ENCODE measurements at places on chromosomes 11 and 22.

DNA sequence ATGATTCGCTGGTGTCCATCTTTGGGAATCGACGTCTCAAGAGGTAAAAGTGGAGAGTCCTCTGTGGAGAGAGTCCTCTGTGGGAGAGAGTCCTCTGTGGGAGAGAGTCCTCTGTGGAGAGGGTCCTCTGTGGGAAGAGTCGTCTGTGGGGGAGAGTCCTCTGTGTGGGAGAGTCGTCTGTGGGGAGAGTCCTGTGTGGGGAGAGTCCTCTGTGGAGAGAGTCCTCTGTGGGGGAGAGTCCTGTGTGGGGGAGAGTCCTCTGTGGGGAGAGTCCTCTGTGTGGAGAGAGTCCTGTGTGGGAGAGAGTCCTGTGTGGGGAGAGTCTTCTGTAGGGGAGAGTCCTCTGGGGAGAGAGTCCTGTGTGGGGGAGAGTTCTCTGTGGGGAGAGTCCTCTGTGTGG is 3.1 kb downstream of the PRDX5 start:
- no peak for DNase-seq

DNA sequence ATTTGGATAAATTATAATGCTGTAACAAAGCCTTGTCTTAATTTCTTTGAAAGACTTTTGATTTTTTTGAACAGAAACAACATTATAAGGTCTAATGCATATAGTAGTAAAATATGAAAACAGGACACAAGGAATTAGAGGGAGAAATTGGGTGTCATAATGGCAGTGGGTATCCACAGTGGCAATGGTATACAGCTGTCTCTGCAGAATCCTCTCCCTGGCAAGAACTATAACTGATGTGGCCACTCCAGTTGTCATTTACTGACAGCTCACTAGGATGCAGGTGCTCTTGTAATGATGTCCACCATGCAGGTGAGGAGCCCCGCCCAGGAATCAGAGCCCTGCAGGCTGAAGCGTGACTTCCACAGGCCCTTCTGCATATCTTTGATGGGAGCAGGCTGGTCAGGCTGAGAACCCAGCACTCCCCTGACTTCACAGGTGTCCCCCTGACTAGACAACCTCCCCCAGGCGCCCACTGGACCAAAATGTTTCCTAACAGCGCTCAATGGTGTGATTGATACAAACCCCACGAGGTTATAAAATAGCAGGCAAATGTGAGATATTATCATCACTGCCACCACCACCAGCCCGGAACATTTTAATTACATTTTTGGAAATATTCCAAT is 32.8 kb upstream of the SERPIND1 start:
- no peak for DNase-seq

DNA sequence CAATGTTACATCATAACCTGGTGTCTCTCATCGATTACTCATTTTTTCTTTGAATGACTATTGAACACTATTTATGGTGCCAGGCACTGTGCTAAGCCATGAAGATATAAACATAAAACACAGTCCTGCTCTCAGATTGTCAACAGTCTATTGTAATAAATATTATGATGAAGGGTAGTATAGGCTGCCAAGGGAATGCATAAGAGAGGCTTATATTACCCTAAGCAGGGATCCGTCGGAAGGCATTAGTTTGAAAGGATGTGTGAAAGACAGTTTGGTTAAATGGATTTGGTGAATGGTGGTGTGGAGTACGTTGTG is 7.2 kb upstream of the CCDC90B start:
- DNase-seq: no peak

DNA sequence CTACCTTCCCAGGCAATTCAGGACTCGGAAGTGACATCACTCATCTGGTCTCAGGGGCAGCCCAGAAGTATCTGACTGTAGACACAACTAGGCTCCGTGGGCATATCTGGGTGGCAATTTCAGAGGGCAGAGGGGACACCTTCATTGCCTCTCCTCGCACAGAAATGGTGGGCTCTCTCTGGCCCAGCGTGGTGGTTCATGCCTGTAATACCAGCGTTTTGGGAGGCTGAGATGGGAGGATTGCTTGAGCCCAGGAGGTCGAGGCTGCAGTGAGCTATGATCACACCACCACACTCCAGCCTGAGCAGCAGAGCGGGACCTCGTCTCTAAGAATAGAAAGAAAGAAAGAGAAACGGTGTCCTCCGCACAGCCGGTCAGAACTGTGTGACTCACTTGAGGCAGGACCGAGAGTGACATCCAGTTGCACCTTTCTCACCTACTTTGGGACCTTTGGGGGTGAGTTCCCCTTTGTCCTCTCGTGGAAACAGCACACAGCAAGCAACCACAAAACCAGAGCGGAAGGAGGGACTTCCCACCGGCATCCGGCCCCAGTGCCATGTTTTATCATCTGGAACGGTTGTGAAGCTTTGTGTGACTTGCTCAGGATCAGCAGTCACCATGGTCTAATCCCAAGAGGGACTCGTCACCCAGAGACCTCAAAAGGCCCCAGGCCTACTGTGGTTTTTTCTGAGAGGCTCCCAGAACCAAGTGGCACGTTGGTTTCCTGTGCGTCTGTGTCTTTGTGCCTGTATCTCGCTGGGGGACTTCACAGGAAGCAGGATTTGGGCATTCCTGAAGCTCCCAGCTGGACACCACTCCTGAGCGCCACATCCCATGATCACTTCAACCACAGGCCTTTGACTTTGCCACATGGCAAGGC is 38.4 kb upstream of the EMID1 start:
- peak; percentile 83 for DNase-seq

- DNase-seq: no peak
These were observed 365.0 kb downstream of the MIAT start for GRCh38 chr22:27022274-27022895.

DNA sequence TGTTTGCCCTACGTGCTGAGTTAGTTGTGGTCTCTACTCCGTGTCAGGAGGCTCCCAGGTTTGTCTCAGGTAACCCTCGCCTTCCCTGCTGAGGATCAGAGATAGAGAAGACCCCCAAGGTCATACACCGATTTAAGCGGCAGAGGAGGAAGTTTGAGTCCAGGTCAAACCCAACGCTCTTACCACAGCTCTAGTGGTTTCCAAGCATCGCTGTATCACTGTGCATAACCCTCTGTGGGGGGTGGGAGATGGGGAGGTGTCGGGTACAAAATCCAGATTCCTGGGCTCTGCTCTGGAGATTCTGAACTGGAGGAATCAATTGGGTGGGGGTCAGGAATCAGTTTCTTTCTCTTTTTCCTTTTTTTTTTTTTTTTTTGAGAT is 627 bp downstream of the DNAJC4 start:
- DNase-seq: no peak

- no peak for DNase-seq
These were observed 80.6 kb downstream of the GRIA4 start for GRCh38 chr11:105690467-105690866.

GRCh38 chr11:42255906-42256305 is 796.5 kb upstream of the LRRC4C start:
- DNase-seq: no peak

DNA sequence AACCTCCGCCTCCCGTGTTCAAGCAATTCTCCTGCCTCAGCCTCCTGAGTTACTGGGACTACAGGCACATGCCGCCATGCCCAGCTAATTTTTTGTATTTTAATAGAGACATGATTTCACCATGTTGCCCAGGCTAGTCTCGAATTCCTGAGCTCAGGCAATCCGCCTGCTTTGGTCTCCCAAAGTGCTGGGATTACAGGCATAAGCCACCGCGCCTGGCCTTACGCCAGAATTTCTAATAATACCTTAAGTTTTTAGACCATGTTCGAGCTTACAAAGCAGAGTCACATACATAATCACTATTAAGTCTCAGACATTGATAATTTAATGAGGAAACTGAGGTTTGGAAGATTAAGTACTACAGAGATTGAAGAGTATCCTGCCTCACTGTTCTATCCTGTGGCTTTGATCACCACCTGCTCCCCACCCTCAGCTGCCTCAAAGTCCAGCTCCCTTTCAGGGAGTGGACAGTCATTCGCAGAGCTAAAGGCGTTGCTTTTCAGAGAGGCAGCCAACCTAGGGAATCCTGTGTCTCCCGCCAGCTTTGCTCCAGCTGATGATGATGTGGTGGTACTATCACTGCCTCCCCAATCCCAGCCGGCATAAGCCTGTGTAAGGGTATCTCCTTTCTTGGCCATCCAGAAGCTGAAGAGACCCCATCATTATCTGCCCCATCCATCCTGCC is 7.7 kb downstream of the UBASH3B start:
- DNase-seq: no peak
